ENCODE measurements at places on chromosomes 12 and 14. TPM values are rescaled to one million over a fixed set of nuclear protein-coding genes. Genes with fewer than 3 reads are reported as not detected.

The ERO1A gene
- 17.0 TPM for polyA plus RNA-seq

The TAS2R46 gene
- 0.14 TPM for polyA plus RNA-seq

The KRT71 gene
- polyA plus RNA-seq = not detected

The GPR84 gene
- not detected for polyA plus RNA-seq

The TMEM132D gene
- polyA plus RNA-seq = not detected

DNA sequence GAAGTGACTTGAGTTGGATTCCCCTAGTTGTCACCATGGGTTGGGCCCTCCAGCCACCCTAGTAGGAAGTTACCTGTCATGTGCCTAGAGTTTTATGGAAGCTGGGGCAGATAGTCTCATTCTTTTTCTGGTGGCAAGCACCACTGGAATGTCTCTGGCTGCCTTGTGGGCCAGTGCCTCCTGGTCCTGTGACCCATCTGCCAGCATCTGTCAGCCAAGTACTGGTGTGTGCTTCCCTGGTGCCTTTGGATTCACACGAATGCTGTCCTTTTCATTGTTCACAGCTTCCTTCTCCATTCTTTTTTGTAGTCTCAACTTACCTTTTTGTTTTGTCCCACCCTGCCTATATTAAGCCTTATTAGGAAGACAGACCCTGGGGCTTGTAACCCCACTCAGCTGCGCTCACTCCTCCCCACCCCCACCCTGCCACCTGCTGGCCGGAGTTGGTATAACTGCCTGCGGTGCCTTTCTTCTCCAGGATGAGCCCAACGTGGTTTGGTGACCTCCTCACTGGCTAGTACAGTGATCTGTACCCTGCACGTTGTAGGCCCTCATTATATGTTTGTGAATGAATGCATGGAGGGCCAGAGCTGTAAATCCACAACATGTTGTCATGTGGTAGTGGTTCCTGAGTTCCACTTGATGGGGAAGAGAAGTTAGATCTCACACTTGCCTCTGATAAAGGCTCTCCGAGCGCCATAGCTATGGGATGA lies 125.7 kb downstream of the TSPAN9 start:
- DNase-seq = peak; percentile 58

- peak; percentile 61 for DNase-seq
These were observed 28.2 kb downstream of the TSPAN19 start for GRCh38 chr12:85007836-85008235.

GRCh38 chr12:1130164-1130563 lies 139.1 kb downstream of the ERC1 start:
- peak; percentile 72 for DNase-seq

GRCh38 chr14:95730126-95730525 lies 16.2 kb upstream of the TCL1A start:
- DNase-seq = no peak

GRCh38 chr14:75204116-75204515 lies 27.7 kb upstream of the TMED10 start:
- DNase-seq = no peak

GRCh38 chr12:121964813-121965643 lies 46.6 kb downstream of the CFAP251 start:
- peak; percentile 43 for DNase-seq

- DNase-seq = no peak
These were observed 207.7 kb downstream of the SLC6A15 start for GRCh38 chr12:84704856-84705255.

GRCh38 chr14:24959791-24960331 lies 90.1 kb downstream of the STXBP6 start:
- no peak for DNase-seq

GRCh38 chr12:95626854-95627253 lies 75.6 kb upstream of the USP44 start:
- no peak for DNase-seq

- DNase-seq = no peak
These were observed 91.1 kb upstream of the BCL11B start for GRCh38 chr14:99363051-99363450.

DNA sequence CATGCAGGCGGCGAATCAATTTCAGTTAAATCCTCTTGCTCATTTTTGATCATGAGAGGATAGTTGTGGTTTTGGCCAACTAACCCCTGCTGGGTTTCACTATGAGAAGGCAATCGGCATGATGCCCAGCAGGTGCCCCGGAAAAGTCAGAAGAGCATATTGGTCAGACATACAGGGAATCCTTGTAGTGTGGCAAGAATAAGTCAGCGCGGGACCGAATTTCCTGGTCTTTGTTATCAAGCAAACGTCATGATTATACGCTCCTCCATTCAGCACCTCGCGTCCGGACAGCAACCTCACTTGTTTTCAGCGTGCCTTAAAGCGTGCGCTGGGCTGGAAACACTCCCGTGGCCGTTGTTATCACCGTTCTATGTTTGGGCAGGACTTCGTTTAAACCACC lies 1.8 kb downstream of the TBC1D30 start:
- peak; percentile 71 for DNase-seq

DNA sequence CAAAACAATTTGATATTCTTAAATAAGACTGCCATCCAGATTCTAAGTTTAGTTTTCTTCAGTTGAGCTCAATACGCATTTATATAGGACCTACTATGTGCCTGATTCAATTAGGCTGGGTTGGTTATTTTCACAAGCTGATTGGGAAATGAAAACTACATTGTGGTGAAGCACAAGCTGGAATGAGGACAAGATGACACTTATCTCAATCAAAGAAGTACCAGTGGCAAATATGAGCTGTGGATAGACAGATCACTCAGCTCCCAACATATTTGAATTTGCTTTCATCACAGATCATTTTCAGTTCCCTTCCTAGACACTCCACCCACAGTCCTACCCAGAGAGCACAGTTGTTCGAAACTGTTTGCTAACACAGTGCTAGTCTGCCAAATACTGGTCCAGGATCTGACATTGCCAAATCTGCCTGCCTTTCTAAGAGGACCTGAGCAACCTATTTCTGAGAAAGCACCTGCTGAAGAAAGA lies 74.7 kb downstream of the LLPH start:
- no peak for DNase-seq

- DNase-seq = no peak
These were observed 71.8 kb upstream of the GZMB start for GRCh38 chr14:24705840-24706239.

GRCh38 chr12:108638997-108639822 lies 5.5 kb upstream of the SELPLG start:
- DNase-seq = no peak

DNA sequence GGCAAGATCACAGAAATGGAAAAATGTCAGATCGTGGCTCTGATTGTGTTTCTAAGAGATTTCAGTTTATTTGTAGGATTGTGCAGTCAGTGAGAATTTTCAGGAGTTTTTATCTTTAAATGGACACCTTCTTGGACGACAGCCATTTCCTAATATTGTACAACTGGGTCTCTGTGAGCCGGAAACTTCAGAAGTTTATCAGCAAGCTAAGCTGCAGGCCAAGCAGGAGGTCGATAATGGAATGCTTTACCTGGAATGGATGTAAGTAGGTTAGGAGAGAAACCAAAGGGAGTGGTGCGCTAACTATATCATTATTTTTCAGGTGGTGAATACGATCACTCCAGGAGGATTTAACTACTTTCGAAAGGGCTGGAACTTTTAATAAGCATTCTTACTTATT lies 26.4 kb downstream of the APAF1 start:
- peak; percentile 49 for DNase-seq

DNA sequence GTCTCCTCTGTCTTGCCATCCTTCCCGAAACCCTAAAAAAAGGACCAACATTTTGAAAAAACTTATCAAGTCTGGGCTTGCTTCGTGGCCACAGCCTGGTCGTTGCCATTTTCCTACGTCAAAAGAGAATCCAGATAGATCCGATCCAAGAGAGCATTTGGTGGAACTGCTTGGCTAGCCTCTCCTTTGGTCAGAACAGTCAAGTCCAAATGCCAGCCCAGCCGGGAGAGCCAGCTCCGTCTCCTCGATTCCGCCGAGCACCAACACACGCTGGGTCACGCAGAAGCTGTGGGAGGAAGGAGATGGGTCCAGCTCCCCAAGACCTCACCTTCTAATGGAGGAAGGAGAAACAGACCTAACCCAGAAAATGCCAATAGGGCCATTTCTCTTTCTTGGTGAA lies 9.3 kb upstream of the PRIMA1 start:
- DNase-seq = no peak

Data from endothelial cell of umbilical vein (primary cell).